ENCODE measurements at places on chromosomes 3 and 15. TPM values are rescaled to one million over a fixed set of nuclear protein-coding genes. Genes with fewer than 3 reads are reported as not detected.

GRCh38 chr3:194221336-194221735 is 85.4 kb downstream of the HES1 start:
- no peak for DNase-seq

GRCh38 chr3:43246976-43247375 is 39.4 kb upstream of the SNRK start:
- DNase-seq: no peak

FETUB gene
- not detected for total RNA-seq

- DNase-seq: no peak
These were observed 68.5 kb downstream of the TMCC1 start for GRCh38 chr3:129824926-129825541.

GRCh38 chr15:61974759-61975158 is 85.5 kb downstream of the VPS13C start:
- DNase-seq: no peak

TRIM42 gene
- total RNA-seq: not detected

DNA sequence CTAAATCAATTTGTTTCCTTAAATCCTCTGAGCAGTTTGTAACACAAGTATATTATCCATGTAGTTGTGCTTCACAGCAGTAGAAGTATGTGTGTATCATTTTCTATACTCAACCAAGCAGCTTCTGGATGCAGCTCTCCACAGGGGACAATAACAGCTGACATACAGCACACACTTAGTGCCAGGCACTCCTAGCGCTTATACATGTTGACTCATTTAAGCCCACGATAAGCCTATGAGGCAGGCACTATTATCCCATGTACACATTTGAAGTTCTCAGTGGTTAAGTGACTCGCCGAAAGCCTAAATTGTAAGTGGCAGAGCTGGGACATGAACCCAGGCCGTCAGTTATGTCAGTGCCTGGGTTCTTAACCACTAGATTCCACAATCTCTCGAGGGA is 20.3 kb upstream of the LPP start:
- DNase-seq: no peak

CRYGS gene
- total RNA-seq: 1.6 TPM

Data from occipital lobe (tissue), 3 donors.